ENCODE measurements at places on chromosomes 3 and 15.
A peak's percentile ranks its signal among the peaks of the same experiment; 100 is the strongest.

DNA sequence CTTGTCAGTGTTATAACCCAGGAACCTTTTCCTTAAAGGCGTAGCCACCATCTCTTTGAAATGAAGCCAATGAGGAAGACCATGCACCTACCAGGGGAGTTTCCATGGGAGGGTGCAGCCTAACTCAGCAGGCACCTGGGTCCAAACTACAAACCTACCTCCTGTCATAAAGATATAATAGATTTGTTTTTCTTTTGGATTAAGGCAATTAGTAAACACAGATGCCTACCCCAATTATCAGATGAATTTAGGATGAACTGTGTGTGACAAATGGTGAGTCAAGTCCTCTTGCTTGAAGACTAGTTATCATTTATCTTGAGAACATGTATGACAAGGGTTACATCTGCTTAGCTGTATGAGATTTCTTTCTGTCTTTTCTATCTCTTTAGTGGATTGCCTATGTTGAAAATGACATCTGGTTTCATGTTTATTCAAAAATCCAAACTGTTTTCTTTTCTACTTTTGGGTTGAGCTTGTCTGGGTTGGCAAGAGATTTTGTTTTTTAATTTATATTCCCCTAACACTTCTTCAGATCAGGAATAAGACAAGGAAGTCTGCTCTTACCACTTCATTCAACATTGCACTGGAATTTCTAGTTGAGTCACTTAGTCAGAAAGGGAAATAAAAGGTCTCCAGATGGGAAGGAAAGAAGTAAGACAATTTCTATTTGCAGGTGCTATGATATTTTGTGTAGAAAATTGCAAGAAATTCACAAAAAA is 149.9 kb downstream of the NEK10 start:
- DNase-seq: no peak

- no peak for DNase-seq
Observed at GRCh38 chr3:141330718-141331376, 37.5 kb upstream of the ZBTB38 start.

DNA sequence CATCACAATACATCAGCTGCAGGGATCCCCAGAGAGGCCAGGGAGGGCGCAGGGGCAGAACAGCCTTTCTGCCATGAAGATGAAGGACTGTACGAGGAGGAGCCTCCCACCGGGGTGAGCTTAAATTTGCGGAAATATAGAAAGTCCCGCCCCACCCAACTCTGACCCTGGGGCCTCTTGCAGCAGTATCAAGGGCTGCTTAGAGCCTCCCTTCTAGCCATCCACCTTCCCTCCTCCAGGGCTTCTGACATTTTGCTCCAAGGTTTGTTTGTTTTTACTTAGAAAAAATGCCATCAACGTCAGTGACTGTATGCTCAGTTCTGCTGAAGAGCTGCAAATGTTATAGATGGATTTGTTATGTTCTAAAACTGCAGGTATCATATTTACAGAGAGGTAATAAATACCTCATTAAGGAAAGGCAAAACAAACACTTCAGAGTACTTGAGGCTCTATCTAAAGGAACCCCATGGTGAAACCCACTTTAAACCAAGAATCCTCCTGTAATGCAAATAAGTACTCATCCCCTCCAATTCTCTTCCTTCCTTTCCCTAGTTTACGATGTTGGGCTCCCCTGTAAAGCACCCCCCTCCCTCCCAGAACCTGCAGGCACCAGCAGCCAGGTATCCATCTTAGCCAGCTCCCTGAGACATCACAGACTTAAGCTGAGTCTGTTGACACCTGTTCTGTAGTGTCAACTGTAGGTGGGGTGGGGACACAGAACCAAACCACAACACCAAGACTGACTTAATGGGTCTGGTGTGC is 30.5 kb downstream of the RFTN1 start:
- peak; percentile 98 for DNase-seq

DNA sequence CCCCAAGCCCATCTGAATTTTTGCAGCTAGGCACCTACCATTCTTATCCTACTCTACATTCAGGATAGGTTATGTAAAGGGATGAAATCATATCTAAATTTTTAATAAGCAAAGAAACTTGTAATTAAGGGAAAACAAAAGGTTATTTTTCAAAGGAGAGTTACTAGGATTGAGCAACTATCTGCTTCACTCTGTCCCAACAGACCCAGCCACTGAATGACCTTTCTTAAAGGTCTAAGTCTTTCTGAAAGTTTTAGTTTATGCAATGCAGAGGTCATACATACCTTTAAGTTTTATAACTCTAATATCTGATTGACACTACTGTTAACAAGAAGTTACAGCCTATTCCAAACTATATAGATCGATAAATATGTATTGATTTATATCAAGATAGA is 209.2 kb upstream of the CTNNB1 start:
- DNase-seq: no peak

GRCh38 chr15:52642386-52643361 is 36.5 kb downstream of the ATOSA start:
- no peak for DNase-seq

GRCh38 chr3:128089135-128089534 is 34.5 kb downstream of the RUVBL1 start:
- DNase-seq: no peak

DNA sequence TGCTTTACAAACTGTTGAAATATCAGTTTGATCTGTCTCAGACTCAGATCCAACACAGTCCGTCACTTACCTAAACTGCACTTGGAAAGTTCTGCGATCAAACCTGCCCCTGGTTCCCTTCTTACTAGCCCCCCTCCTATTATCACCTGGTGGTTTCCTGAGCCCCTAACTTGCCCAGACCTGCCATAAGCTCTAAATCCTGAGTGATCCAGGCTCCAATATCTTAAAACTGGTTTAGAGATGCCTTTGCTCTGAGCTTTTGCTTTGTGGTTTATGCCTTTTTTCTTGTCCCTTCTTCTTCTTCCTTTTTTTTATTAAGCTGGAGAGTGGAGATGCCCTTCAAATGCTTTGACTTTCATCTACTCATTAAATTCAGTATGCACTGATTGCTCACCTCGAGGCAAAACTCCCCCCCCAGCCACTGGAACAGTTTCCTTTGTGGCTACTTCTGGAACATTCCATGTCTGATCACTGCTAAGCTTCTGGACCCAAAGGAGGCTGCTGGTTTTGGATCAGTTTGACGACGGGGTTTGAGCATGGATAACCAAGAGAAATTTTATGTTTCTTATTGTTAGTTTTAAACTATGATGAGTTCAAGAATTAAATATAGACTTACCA is 3.5 kb upstream of the ITGB5 start:
- no peak for DNase-seq

DNA sequence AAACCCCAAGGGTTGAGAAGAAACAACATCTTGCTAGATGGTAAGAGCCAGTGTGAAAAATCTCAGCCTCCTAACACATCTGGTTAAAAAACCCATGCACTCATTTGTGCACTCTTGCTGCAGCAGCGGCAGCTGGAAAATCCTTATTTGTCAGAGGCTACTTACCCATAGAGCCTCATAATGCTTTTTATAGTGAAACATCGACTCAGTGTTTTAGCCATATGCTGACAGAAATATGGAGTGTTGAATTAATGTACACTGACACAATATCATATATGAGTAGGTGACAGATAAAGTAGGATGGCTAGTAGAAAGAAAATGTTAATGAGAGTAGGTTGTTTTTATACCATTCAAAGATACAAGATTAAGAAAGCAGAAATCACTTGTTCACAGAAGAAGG is 13.0 kb downstream of the SLC9A9 start:
- no peak for DNase-seq

- DNase-seq: no peak
Observed at GRCh38 chr15:90241343-90242192, 7.6 kb downstream of the GDPGP1 start.

- no peak for DNase-seq
Observed at GRCh38 chr3:71050538-71051258, 532.8 kb downstream of the FOXP1 start.

- no peak for DNase-seq
Observed at GRCh38 chr15:93359425-93360131, 270.6 kb upstream of the RGMA start.

GRCh38 chr3:197539651-197540051 is 16.1 kb downstream of the BDH1 start:
- DNase-seq: peak; percentile 36

DNA sequence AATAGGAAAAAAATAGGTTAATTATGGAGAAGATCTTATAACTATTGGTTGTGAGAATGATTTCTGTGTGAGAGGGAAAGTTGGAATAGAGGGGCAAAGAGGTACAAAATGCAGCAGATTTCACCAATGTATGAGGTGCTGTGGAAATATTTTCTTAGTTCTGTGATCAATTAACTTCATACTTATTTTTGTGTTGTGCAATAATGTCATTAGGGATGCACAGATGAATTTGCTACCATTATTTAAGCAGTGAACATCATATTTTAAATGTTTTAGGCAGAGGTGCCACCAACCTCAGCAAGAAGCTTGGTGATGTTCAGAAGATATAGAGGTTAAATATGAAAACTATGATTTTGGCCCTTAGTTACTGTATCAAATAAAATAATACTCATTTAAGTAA is 21.6 kb downstream of the MBNL1 start:
- no peak for DNase-seq

- DNase-seq: no peak
Observed at GRCh38 chr3:158761350-158761749, 29.1 kb upstream of the RARRES1 start.

DNA sequence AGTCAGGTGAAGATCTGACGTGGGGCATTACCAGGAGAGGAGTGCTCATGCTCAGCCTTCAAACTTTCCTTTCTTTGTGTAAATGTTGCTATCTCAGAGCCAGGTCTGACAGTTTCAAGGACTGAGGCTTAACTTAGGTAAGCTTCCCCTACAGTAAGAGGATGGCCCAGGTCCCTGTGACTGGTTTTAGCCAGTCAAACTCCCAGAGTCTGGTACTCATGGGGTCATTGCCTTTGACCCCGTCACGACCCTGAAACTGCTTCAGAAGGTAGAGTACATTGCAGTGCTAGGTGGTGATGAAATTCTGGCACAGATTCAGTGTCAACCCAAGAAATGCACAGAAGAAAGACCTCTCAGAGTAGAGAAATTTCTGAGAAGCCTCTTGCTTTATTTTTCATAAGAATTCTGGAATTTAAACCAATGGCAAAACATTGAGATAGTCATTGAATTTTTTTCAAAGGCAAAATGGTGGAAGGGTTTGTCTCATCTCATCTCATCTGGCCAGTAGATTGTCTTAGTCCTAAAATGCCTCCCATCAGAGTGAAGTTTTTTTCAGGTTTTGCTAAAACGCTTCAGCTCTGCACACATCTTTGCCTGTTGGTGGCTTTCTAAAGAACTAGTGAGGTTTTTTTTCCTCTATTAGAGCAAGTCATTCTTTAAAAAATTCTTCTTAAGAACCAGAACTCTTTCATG is 23.1 kb downstream of the ZBTB38 start:
- no peak for DNase-seq
